DMS79 treated with DMSO at 0.1 percent for 48 hours (cell line): ENCODE measurements at places on chromosomes 2 and 18.
A peak's percentile ranks its signal among the peaks of the same experiment; 100 is the strongest.

DNA sequence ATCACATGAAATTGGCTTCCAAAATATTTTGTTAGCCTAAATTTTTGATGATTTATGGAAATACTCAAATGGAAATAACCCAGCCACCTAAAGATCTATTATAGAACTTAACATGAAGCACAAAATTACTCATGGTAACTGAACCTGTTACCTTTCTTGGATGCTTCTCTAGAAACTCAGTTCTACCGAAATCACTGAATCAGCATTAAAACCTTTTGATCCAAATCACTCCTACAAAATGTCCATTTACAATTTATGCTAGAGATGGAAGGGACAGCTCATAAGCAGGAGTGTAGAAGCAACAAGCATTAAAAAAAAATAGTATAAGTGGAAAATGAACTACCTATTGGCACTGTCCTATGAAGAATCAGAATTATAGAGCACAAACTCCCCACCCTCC lies 2.1 kb downstream of the PRPF40A start:
- no peak for DNase-seq

DNA sequence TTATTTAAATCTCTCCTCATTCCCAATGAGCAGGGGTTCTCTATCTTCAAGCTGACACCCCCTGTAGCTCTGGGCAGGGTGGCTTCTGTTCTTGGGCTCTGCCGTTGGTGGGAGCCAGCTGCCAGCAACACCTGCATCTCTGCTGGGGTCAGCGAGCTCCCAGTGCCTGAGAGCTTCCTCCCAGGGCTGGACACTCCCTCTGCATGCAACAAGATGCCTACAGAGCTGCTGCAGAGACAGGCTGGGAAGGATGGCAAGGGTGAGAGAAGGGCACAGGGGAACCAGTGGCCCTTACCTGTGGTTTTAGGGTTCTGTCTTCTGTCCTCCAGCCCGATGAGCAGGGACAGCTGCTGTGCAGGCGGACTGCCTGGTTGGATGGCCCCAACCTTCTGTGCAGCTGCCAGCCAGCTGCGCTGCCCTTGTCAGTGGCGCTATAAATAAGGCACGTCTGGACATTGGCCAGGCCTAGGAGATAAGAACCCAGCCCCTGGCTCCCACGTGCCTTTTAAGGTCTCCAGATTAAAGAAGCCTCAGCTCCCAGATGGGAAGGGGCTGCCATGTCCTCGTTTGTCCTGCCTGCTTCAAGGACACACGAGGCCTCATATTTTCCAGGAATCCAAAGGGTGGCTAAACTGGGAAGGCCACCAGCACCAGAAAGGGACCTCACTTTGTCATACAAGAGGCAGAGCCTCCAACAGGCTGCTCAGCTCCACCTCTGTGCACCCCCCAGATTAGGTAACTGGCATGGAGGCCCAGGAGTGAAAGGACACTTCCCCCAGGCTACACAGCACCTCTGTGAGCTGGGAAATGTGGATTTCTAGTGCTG lies 39.5 kb upstream of the FHL2 start:
- DNase-seq: peak; percentile 35

DNA sequence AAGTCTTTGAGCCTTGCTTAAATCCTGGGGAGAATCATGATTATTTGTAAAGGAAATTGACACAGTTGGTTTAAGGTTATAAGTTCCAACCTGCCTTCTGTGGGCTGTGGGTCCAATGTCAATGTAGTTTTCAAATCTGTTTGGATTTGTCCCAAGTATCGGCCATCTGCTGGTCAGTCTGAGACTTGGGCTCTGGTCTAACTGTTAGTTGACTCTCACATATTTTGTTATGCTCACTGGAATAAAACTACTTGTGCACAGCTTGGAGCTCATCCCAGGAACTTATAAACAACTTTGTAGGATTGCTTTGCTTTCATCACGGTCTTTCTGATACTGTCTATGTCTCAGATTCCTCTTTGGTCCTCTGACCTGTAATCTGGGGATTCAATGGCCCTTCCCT lies 1026.2 kb upstream of the ZEB2 start:
- DNase-seq: no peak

- DNase-seq: no peak
Measured at GRCh38 chr2:55137024-55137958, 87.0 kb upstream of the RTN4 start.

DNA sequence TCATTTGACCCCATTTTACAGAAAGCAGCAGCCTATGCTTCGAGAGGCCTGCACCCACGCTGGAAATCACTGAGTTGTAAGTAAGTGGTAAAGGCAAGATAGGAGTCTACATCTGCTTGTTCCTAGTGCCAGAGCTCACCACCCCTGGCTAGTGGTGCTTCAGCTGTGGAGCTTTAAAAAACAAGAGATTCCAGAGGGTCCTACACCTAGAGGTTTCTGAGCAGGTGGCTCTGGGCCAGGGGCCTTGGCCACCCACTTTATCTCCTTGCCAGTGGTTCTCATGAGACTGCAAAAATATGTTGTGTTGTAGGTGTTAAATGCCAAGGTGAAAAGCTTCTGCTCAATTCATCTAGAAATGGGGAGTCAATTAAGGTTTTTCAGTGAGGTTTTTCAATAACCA lies 60.0 kb upstream of the SERTAD2 start:
- no peak for DNase-seq
